ENCODE measurements at places on chromosomes 4 and X.

DNA sequence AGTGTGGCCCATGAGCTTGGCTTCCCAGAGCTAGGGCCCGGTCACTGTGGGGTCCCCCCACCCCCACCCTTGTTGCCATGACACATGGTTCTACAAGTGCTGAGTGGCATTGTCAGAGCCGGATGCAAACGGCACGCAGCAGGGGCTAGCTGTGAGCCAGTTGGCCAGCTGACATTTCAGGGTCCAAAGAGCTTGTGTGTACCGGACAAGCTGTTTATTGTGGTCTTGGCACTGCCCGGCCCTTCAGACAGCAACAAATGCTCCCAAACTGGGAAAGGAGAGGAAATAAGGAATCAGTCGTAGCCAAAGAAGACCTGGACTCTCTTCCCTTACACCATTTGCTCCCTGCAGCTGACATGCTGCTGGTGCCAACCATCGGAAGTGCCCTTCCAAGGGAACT, 36.8 kb downstream of the TSC22D3 start:
- no peak for DNase-seq

DNA sequence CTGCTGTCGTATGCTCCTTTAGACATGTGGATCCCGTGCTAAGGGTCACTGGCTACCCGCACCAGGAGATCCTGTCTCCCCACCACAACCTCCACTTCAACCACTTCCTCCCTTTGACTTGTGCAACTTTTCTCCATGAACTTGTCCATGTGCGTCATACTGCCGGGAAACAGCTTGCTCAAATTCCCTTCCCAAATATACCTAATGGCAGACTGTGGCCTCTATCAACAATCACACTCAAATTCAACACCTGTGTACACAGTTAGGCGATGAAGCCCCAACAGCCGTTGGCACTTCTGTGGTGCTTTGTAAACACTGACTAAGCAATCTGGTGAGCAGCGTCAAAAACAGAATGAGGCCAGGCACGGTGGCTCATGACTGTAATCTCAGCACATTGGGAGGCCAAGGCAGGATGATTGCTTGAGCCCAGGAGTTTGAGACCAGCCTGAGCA, 49.5 kb downstream of the CD99L2 start:
- no peak for DNase-seq

- DNase-seq = no peak
These were observed 20.1 kb downstream of the LYAR start for GRCh38 chr4:4269856-4270255.

- no peak for DNase-seq
These were observed at the start of gene GPM6B for GRCh38 chrX:13816643-13817627. Gene GPM6B, minus strand, starts transcription at chrX:13817093. Its CDS starts 189 bp downstream, at chrX:13816904.
